PC-3 (cell line): ENCODE measurements at places on chromosomes 4 and X.
A peak's percentile ranks its signal among the peaks of the same experiment; 100 is the strongest.

GRCh38 chr4:151604238-151604637 is 156.6 kb downstream of the GATB start:
- DNase-seq, result peak; percentile 36

DNA sequence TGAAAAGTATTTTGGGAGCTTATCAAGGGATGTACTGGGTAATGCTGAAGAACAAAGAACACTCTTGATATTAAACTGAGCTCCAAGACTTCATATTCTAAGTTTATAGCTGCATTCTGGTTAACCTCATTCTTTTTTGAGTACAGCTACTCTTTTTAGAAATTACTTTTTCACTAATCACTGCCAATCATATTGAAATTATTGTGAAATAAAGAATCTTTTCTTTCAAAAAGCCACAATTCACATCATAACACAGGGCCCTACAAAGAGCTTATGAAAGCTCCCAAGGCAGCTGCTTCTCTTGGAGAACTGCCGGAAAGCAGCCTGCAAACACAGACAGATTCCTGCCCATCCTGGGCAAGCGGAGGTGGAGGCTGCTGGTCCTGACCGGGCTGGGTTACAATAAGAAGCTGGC is 121.4 kb downstream of the RNF150 start:
- no peak for DNase-seq

DNA sequence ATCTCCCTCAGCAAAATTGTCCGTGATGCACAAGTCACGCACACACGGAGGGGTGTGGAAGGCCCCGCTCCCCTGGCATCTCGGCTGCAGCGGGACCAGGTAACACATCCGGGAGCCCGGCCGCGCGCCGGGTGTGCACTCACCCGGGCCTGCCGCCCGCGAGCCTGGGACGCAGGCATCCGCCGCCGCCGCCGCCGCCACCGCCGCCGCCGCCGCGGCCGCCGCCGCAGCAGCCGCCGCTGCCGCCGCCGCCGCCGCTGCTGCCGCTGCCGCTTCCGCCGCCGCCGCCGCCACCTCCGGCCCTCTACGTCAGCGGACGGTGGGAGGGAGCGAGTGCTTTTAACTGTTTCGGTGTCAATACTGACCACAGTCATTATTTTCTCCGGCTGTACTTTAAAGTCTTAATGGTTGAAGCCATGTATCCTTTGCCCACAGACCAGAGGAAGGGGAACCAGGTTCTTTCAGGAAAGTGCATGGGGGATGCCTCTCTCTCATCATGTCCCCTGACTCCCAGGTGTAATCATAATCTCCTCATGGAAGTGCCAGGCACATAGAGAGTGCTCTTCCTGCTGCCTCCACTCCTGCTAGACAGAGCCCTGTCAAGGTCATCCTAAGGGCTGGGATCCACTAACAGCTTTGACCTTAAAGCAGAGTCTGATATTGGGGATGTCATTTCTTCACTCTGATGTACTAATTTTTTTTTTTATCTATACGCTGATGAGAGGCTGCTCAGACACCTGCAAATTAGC is 38.0 kb downstream of the MAGEE2 start:
- peak; percentile 22 for DNase-seq

DNA sequence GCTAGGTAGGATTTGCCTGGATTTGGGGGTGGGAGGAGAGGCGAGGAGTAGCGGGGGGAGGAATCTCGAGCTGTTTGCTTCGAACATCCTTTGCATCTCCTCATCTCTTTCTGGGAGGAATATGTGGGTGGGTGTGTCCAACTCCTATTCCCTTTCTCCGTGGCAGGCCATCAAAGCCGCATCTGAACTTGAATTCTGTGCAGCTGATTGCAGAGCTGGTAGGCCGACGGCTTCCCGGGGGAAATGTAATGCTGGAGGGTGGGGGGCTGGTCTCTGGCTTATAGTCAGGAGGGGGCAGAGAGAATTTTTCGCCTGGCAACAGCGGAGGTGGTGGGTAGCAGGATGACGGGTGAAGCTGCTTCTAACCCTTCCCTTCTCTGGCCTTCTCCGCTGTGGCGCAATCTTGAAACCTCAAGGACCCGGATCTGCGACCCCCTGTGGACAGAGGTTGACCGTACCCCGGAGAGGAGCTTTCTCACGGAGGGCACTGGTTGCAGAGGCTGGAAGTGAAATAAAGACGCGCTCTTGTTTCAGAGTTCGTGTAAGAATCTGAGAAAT is 628 bp downstream of the ZCCHC12 start:
- no peak for DNase-seq

DNA sequence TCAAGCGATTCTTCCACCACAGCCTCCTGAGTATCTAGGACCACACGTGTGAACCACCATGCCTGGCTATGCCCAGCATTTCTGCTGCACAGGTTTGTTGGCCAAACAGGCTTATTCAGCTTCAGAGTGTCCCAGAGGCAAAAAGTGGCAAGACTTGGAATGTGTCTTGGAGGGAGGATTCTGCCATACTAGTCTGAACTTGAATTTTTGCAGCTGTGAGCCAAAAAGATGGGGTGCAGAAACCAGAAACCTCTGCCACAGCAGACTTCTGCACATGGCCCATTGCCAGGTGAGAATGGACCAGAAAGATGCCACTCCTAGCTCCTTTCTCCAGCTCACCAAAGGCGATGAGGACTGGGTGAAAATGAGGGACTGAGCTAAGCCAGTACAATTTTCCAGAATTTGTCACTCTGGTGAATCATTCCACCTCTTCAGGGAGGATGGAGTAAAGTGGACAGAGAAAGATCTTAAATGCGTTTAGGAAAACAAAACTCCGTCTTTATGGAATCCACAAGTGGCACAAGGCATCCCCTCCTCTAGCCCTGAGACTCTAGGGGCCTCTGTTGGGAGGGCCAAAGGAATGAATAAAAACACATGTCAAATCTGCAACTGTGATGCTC is 369.1 kb upstream of the CLNK start:
- no peak for DNase-seq

DNA sequence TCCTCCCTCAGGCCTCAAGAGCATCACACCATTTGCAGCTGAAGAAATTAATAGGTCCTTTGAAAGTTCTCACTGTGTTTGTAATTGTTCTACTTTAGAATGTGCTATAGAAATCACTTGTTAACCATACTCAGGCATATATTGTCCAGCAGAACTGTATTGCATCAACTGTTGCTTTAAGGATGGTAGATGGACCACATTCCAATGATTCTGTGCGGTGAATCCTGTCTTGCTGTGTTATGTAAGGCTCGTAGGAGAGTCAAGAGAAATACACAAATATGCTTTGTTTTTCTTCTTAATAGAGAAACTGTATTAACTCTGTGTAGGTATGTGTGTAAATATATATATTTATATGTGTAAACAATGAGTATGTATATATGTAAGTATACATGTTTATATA is 6.3 kb upstream of the ADGRA3 start:
- no peak for DNase-seq

DNA sequence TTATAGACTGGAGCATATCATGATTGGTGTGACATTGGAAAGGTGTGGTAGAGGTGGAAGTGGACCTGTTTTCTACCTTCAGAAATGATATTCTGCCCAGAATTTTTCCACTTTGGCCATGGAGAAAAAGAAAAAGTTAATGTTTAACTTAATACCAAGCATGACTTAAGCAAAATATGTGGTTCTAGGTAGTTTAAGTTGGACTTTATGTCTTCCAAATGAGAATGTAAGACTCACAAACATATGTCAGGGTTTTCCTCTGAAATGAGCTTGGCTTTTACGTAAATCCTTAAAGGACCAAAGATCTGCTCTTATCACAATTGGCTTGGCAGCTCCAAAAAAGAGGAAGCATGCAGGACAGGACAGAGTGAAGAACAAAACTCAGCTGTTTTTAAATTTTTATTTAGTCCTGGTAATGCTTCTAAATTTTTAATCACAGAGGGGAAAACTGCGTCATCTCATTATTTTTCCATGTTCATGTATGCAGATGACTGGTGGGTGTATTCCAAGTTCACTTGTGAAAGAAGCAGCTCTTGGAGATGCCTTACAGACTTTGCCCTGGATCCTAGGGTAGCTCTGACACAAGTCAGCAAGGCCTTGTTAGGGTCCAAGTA is 98.2 kb downstream of the ANK2 start:
- no peak for DNase-seq
